Stimulated activated CD8-positive, alpha-beta memory T cell treated with anti-CD3 and anti-CD28 coated beads, Interleukin-15, amount 100 ng/mL, for 24 hours (primary cell): ENCODE measurements at places on chromosomes 12 and 14.

DNA sequence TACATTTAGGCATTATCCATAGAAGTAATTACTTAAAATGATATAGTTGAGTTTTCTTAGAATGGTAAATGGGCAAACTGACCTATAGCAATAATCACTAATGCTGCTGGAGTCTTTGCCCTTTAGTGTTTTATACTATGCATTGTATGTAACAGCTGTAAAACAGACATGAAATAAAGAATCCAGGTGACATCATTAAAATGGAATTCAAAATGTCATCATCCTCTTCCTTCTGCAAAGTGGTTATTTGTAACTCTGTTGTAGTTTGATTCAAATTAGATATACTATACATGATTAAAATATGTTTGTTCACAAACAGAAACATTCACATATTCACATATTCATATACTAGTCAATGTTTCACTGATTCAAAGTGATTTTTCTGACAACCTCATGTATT lies 598.8 kb downstream of the SLC16A7 start:
- DNase-seq, result no peak

GRCh38 chr12:5689773-5690172 lies 255.3 kb downstream of the ANO2 start:
- DNase-seq, result no peak

DNA sequence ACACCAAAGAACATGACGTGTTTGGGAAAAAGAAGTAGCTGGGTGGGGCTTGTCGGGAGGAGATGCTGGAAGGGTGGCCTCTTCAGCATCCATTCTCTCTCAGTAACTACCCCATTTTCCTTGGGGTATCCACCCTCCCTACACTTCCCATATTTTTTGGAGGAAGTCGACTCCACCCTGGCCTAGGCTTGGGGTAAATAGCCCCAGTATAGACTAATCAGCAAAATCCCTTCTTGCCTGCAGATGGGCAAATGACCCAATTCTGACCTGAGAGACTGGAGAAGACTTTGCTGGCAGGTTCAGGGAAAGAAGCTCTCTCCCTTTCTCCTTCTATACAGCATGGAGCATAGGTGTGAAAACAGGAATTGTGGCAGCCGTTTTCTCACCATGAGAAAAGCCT lies 28.5 kb upstream of the JDP2 start:
- no peak for DNase-seq

DNA sequence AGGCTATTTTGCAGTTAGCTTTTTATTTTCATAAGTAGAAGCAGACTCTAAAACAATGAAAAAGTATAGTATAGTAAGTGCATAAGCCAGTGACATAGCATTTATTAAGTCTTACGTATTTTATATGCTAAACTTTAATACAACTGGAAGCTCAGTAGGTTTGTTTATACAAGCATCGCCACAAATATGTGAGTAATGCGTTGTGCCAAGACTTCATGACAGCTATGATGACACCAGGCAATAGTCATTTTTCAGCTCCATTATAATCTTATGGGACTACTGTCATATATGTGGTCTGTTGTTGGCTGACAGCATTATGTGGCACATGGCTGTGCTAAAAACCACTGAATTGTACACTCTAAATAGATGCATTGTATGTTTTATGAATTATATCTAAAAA lies 40.3 kb downstream of the SLC38A2 start:
- no peak for DNase-seq

DNA sequence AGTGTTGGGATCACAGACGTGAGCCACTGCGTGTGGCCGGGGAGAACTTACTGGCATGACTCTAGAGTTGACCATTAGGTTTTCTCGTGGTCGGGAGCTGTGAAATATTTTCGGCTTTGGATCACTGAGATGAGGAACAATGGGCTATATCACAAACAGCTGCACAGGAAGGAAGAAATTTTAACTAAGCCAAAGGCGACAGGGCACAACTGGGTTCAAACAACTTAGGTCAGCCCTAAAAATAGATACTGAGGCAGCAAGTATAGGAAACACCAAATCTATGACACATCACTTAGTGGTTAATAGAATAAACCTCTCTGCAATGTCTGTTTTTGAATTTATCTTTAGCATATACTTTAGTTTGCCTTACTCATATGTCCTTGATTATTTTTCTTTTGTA lies 162.9 kb downstream of the LRIG3 start:
- DNase-seq, result no peak

DNA sequence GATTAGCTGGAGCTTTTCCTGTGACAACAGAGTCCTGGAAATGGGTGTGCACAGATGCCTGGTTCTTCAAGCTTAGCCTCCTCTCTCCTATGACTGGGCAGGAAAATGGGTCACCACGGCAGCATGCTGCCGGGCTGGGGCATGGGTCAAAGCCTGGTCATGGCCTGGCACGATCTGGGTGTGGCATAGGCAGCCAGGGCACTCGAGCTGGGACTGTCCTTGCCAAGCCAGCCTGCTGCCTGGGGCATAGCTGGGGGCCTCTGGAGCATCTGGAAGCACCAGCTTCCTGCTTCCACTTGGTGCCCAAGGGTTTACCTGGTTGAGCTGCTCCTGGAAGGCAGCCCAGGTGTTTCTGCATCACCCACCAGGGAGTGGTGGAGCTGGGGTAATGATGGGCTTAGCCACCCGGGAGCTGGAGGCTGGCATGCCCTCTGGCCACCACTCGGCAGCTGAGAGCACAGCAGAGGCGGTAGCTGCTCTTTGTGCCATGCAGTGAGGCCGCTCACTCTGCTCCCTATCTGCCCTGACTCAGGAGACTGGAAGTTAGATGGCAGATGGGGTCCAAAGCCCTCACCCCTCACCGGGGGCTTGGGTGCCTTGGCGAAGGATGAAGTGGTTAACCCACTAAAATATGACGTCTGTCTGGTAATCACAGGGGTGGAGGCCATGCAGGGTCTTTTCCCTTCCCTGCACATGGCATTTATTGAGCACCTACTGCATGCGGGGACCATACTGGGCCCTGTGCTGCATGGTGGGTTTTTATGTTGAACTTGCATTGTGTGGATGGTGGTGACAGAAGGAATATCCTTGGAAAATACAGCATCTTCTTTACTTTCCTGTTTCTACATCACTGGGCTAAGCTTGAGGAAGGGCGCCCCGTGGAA lies 1.7 kb downstream of the OTUB2 start:
- DNase-seq, result no peak

- DNase-seq, result no peak
Observed at GRCh38 chr14:57245941-57246340, 22.8 kb downstream of the EXOC5 start.

DNA sequence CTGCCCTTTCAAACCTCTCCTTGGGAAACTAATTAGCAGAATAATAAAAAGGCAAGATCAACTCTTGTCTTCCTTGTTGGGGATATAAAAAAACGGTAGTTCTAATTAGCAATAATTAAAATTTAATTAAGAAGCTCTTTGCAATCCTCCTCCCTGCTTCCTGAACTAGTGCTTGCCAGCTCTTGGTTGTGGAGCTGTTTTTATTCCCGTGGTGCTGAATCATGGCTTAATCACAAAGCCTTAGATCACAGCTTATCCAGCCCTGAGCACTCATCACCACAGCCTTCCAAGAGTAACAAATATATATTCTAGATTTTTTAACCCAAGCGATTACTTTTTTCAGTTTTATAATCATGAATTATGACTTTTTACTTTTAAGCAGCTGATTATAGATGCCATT lies 63.2 kb upstream of the INSM2 start:
- DNase-seq, result no peak
